ENCODE measurements at places on chromosomes 16 and 17.

DNA sequence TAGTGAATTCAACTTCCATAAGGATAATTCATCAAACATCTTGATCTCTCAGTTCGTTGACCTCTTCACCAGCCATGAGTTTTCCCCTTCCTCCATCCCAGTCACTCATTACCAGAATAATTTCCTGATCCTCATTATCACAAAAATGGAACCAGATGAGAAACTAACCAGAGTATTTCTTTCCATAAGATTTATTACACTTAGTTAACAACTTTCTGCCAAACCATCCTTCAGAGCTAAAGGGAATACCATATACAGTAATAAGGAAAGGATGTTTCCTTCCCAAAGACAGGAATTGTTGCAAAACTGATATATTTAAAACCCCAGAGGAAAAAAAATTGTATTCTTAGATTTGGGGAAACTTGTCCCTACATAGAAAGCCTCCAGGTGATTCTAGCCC lies 8.6 kb downstream of the KRTAP29-1 start:
- DNase-seq, result no peak

DNA sequence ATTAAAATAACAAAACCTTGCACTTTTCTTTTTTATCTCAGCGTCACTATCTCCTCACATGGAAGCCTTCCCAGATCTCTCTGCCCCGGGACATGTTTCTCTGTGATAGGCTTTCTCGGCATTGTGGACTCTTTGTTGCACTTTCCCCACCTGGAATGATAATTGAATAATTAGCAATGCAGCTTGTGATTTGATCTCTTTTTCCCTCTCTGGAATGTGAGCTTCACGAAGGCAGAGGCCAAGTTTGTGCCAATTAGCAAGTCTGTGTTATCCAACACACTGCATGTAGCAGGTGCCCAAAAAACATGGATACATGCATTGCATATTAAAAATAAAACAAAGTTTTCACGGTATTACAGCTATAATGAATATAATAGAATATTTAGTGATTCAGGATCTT lies 431.2 kb downstream of the HAPSTR1 start:
- no peak for DNase-seq

- DNase-seq, result peak; percentile 82
Measured at GRCh38 chr17:37844158-37844976, 79.8 kb upstream of the TBC1D3K start.

- peak; percentile 11 for DNase-seq
Measured at GRCh38 chr17:28811651-28812090, 30.9 kb downstream of the FAM222B start.

GRCh38 chr16:57098188-57098841 lies 5.9 kb downstream of the CPNE2 start:
- no peak for DNase-seq

DNA sequence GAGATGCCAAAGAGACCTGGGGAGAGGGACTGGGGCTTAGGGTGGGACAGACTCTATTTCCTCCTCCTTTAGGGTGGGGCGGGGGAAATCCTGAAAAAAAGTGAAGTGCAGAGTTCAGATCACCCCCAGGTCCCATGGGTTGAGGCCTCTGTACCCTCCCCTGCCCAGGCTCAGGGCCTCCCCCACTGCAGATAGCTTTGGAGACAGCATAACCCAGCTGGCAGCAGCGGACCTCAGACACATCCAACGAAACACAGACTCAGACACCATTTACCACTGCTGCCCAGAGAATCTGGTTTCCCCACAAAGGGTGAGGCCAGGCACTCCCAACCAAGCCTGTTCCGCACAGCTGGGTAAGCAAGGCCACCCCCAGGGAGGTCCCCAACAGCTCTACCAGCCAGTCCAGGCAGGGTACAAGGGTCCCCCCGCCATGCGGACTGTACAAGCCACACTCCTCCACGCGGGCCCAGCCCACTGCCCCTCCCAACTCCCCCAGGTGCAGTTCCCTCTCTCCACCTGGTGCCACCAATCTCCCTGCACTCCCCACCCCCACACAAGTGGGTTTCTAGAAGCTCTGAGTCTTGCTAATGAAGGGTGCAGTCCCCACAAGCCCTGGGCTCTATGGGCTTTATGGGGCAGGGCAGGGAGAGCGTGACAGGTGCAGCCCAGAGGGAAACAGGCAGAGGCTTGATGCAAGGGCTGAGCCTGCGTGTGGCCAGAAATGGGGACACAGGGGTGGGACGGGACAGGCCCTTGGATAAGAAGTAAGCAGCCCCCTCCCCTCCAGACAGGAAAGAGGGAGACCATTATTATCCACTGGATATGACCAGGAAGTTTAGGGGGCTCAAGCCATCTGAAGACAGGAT lies 8.9 kb downstream of the RHBDF2 start:
- peak; percentile 52 for DNase-seq

GRCh38 chr16:85687651-85688471 lies 893 bp downstream of the GINS2 start:
- peak; percentile 66 for DNase-seq

All from activated CD4-positive, alpha-beta T cell treated with anti-CD3 and anti-CD28 coated beads for 36 hours (primary cell).